ENCODE measurements at places on chromosomes 6 and 20.

DNA sequence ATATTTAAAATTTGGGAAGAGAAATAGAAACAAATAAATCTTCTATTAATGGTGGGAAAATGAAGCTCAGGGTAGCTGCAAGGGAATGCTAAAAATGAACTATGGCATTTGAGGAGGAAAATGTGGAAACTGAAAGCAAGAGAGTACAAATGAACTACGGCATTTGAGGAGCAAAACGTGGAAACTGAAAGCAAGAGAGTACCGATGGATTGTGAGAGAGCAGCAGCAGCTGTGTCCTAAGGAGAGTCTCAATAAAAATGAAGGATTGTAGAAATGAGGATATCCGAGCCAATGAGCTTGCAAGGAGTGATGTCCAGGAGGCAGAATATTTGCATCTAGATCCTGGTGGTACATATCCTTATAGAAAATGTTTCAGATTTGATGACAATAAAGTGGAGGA, 547.1 kb upstream of the ZNF337 start:
- DNase-seq = no peak

DNA sequence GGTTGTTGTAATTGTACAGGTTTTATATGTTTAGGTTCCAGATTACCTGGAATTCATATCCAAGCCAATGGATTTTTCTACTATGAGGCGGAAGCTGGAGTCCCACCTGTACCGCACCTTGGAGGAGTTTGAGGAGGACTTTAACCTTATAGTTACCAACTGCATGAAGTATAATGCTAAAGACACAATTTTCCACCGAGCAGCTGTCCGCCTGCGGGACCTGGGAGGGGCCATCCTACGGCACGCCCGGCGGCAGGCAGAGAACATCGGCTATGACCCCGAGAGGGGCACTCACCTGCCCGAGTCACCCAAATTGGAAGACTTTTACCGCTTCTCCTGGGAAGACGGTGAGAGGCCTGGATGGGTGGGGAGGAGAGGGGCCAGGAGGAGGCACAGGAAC, 13.6 kb downstream of the BRPF3 start:
- no peak for DNase-seq

- DNase-seq = no peak
Observed at GRCh38 chr20:152131-152530, 5.1 kb upstream of the DEFB127 start.

DNA sequence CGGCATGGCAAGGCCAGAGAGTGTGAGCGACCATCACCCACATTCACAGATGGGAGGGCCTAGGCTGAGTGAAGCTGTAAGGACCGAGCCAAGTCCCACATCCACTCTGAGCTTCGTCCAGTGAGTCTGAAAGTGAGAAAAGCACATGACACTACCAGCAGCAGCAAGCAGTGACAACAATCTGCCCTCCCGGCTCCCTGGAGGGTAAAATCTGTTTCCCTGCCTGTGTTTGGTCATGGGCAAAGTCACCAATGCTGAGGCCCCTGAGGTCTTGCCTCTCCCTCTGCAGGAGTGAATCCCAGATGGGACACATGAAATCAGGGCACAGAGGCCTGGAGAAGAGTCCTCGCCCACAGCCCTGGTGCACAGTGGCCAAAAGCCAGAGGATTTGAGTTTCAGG, 6.4 kb upstream of the CST7 start:
- no peak for DNase-seq

DNA sequence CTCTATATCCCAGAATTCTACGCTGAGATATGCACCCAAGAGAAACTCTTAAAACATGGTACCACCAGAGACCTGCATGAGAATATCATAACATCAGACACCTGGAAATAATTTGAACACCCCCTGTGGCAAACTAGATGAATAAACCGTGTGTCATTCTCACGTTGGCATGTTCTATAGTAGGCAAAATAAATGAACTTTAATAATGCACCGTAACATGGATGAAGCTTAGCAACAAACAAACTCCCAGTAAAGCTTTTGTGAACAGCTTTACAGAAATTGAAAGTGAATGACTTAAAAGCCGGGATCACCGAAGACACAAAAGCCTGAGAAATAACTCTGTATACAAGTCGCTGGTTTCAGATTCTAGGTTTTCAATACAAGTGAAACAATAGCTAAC, 1166.8 kb upstream of the CITED2 start:
- no peak for DNase-seq

DNA sequence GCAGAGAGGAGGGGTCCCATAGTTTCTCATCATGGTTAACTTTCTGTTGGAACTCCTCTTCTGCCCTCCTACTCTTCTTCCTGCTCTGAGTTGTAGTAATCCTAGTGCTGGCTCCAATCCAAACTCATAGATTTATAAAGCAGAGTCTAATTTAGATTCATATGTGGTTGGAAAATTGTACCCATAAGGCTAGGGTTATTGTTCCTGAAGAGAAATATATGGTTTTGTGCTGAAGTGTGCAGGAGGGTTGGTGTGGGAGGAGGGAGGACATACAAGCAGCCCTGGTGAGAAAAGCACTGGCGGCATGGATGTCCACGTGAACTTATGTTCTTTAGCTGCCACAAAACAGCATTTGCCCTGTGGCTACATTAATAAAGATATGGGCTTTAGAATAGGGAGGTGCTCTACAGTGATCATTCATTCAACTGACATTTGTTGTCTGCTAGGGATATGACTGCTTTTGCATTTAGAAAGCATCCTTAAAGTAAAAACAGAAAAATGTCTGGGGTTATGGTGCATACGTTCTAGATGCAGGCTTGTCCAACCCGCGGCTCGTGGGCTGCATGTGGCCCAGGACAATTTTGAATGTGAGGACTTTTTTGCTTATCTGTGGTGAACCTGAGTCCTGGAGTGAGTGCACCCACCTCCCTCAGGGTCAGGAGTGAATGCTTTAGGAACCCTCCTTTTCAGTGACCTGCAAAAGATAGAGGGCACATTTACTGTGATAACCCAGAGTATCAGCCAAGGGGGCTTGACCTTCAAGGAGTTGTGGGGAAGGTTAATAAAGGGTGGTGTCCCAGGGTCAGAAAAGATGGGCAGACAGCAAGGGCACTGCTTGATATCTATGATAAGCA, 4.1 kb downstream of the HLA-A start:
- no peak for DNase-seq

GRCh38 chr6:142112451-142113061, 20.2 kb upstream of the GJE1 start:
- DNase-seq = peak; percentile 65

DNA sequence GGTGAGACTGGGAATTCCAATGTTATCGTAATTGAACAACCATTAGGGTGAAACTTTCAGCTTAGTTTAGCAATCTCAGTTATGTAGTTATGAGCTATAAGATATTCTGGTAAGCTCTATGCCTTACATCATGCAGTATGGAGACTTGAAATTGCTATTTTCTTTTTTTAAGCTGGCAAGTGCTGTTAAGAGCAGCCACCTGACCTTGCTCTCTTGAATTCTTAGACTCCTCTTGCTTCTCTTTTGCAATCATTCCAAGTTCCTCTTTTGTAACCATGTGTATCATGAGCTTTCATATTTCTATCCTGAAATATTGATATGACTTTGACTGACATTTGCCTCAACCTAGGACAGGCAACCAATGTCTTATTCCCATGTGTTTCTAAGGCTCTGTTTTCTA, 446.3 kb upstream of the SLC35B3 start:
- no peak for DNase-seq

DNA sequence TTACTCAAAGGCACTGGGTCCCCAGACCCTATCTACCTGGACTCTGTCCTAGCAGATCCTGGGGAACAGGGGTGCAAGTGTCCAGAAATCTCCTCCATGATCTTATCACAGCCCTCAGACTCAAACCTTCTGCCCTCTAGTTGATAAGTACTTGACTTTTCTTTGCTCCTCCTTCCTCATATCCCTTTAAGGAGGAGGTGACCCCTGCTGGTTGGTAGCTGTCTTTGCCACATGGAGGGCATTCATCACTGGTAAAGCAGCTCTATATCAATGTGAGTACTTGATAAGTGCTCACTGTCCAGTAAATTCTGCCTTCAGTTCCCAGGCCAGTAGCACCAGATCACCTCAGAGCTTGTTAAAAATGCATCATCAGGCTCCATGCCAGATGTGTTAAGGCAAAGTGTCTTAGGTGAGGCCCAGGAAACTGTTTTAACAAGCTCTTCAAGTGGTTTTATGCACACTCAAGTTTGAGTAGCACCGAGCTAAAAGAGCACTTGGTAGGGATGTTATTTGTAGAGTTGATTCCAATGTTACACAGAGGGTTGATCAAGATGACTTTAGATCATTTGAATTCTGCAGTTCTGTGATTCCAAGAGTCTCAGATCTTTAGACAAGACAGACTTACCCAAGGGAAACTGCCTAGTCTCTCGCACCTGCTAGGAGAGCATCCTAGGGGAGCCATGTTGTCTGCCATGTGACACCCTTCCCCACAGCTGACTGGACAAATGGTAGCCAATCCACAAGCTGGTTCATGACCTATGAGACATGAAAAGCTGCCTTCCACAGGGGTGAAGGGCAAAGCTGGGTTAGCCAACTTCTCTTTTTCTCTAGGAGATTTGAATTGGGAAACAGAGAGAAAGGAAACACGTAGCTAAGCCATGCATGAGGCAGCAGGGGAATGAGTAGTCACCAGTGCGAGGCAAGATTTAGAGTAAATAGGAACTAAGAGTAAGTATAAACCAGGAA, 18.6 kb downstream of the TREML2 start:
- DNase-seq = peak; percentile 47

DNA sequence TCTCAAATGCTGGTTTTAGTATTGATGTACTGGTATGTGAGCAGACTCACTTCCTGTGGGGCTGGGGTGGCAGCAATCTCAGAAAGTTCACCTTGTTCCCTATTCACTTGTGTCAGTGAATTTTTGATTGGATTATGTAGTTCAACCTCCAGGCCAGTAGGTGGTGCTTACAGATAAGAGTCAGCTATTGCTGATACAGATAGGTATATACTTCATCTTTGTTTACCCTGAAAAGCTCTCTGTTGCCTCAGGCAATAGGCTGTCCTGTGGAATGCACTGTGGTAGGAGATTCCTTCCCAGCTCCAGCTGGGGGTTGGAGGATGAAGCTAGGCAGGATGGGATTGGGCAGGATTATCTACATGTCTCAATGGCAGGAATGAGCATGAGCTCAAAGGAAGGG, 851.2 kb upstream of the EYS start:
- DNase-seq = no peak
